Caki2 (cell line): ENCODE measurements at places on chromosomes 6 and 20.

- DNase-seq = peak; percentile 31
These were observed 48.9 kb downstream of the PHF20 start for GRCh38 chr20:35820715-35821114.

- DNase-seq = no peak
These were observed 56.3 kb downstream of the HLA-DPB1 start for GRCh38 chr6:33132081-33132524.

- DNase-seq = no peak
These were observed 90.0 kb upstream of the BHLHE23 start for GRCh38 chr20:63096681-63097335.

DNA sequence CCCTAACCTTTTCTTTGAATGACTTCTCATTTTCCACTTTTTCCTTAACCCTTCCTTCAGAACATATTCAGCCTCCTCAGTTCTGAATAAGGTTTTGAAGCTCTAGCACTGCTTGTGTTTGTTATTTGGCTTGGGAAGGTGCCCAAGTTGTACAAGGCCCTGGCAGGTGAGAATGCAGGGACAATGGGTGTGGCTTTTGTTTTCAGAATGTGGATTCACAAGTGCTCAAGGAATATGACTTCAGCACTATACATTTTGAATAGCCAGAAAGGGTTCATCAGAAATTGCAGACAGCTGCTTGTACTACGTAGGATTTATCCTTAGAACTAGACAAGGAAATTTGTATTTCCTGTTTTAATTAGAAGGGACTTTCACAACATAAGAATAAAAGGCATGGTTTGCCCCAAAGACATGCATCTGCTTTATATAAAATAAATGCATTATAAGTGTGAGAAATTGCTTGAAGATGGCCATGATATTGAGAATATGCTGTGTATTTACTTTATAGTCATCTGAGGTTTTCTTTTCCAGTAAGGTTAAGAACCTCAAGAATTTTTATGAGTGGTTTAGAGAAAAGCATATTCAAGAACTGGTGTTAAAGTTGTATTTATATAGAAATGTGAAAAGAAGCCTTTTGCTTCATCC lies 29.3 kb upstream of the PRDM1 start:
- DNase-seq = no peak

DNA sequence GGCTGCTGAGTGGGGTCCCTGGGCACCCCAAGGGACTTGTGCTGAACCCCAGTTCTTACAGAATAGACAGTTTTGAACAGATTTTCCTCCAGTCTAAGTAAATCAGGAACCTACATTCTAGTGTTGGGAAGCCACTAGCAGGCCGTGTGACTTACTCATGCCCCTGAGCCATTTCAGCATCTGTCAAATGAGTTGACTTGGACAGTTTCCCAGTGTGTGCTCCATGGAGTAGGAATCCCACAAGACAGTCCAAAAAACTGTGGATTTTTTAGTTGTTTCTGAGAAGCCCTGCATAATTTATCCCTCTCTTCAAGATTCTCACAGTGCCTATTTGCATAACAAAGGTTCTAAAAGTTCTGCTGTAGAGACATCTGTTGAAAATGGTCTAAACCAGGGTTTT lies 2.1 kb downstream of the GABRR2 start:
- no peak for DNase-seq

DNA sequence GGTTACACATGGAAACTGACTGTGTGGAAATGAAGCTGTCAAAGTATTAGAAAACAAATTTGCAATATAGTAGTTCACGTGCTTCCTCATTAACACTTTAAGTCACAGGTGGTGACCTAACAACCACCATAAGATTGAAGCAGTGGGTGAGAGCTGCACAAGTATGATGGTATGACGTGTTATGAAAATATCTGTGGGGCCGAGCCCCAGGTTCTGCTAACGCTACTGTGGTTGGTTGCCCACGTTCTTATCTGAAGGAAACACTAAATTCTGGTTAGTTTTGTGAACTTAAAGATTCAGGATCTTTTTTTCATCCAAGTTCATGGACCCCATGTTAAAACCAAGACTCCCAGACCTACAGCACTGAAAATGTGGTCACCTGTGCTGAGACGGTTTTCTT lies 243.0 kb upstream of the RIN2 start:
- DNase-seq = no peak

DNA sequence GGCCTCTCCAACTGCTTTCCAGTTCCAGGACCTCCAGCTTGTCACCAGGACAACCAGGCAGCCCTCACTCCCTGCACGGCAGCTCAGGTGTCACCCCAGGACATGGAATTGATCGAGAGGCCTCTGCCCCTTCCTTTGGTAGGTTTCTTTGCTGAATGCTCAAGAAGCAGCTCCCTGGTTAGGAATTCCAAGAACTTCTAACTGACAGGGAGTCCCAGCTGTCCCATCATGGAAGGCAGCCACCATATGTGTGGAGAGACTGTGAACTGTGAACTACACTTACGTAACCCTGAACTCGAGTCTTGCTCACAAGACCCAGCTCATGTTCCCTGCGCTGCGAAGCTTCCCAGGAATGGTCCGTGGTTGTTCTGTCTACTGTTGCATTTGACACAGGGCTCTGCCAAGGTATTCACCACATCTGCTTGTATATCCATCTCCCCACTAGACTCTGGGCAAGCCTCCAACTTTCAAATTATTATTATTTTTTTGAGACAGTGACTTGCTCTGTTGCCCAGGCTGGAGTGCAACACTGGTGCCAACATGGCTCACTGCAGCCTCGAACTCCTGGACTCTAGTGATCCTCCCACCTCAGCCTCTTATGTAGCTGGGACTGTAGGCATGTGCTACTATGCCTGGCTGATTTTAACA lies 35.7 kb downstream of the MGME1 start:
- DNase-seq = no peak

DNA sequence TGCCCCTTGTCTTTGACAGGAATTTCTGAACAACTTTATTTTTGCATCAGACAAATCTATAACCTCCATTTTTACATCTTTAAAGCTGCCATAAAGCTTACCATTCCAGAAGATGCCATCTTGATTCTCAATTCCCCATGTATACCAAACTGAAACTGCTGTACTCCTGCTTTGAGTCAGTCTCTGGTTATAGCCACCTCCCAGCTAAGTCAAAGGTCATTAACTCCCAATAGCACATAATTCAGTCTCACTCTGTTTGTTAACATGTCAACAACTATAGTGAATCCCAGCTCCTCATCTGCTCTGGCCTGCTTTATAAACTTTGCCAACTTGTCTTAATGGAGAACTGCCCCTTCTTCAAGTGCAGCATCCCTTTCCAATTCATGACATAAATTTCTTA lies 343.6 kb downstream of the FRK start:
- DNase-seq = no peak

DNA sequence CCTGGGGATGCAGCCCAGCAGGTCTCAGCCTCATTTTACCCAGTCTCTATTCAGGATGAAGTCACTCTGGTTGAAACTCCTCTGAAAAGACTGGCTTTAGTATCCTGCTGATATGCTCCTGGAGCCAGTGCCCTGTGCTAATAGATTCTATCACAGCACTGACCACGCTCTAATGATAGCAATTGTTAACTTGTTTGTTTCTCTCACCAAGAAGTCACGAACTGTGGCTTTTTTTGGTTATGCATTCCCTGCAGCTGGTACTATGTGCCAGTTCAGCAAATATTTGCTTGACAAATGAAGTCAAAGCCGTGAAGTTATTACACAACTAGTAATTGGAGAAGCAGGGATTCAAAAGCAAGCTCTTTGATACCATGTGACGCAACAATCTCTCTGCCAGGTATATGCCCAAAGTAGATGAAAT lies 754.6 kb downstream of the KIF16B start:
- DNase-seq = no peak

DNA sequence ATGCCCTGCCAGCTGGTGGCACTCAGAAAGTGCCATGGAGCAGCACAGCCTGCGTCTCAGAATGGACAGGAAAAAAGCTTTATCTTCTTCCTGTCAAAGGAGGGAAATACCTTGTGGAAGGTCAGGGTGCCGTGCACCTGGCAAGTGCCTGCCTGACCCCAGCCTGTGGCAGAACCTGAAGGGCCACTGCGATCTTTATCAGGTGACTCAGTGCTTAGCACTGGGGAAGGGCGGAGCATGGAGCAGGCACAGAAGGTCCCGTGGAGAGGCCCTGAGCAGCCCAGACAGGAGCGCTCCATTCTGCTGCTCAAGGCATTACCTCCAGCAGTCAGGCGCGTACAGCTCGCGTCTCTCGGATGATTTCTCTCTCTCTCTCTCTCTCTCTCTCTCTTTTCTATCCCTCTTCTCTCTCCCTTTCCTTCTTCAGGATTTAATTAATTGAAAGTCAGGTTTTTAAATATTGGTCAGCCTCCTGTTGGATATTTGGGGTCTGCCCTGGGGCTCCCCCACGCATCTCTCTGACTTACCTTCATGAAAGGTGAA lies 31.7 kb downstream of the FOXC1 start:
- peak; percentile 63 for DNase-seq

DNA sequence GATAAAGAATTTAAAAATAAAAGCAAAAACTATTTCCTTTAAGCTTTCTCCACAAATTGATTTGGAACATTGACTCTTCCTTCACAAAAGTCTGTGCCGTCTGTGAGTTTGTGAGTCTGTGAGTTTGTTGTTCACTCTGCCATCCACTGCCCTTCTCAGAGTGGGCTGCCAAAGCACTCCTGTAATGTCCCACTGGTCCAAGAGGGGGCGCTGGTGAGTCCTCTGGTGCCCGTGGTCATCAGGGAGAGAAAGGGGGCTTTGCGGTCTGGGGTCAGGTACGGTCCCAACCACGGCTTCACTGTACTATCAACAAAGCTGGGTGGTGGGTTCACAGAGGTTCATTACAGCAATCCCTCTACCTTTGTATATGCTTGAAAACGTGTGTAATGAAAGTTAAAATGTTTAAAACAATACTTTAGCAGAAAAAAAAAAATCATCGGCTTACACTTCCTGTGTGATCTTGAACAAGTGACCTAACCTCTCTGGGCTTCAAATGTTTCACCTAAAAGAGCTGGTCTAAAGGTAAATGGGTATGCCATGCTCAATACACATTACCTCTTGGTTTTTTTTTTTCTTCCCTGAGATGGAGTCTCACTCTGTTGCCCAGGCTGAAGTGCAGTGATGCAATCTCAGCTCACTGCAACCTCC lies 5.6 kb upstream of the ANKRD60 start:
- peak; percentile 26 for DNase-seq

DNA sequence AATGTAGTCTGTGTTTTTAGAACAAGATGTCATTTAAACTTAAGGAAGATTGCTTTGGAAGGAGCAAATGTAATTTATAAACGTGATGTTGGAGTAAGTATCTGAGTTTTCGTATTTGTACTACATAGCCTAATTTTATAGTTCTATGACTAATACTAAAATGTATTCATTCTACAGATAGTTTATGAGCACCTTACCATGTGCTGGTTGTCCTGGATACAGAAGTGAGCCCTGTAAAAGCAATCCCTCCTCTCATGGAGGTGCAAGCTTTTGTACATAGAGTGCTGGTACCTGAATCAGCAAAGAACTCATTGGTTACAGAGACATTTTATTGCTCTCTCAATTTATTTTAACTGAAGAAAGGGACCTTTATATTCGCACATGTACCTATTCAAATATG lies 27.1 kb downstream of the TBPL1 start:
- DNase-seq = no peak

DNA sequence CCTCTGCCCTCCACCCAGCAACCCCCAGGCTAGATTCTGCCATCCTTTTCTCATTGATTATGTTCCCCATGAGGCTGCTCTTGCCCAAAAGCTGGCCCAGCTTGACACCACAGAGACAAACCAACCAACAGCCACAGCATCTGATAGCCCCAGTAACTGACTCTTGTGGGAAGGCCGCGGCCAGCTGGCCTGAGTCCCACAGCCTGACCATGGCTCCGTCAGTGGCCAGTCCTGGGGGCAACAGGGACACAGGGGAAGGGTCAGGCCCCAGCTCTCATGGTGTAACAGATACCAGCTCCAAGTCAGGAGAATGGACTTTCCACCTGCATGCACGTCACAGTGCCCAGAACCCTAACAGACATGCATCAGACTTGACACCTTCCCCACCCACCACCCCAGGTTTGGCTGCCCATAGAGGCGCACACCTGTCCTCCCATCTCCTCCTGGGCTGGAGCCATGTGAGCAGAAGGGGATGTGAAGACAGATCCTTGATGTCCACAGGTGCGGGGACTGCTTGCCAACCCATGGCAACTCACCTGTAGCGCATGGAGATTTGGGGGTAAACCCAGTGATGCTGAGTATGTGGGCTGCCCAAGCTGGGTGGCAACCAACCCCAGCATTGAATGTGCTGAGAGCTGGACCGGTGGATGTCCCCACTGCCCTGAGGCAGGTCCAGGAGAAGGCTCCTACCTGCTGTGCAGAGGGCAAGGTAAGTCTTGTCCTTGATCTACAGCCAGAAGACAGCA lies 18.8 kb downstream of the RIPOR3 start:
- no peak for DNase-seq

DNA sequence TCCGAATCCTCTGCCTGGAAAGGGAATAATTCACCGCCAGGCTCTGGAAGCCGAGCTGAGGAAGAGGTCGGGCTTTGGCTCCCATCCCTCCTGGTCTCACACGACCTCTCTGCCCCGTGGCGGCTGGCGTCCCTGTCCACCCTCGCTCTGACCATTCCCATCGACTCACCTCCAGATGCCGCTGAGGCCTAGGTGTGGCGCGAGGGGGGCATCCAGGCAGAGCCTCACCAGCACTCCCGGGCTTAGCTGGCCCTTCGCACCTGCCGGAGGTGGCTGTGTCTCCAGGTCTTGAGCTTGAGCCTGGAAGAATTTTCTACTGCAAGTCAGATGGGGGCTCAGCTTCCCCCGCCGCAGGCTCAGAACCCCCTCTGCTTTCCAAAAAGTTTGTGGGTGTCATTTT lies 28.5 kb upstream of the SMOC2 start:
- no peak for DNase-seq

DNA sequence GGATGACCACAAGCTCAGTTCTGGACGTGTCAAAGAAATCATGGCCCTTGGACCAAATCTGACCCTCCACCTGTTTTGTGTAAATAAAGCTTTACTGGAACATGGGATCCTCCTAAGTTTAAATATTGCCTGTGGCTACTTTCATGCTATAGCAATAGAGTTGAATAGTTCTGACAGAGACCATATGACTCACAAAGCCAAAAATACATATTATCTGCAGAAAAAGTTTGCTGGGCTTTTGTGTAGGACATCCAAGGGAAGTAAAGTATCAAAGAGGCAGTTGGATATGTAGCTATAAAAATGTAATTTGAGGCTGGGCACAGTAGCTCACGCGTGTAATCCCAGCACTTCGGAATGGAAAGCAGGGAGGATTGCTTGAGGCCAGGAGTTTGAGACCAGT lies 78.9 kb downstream of the TOX2 start:
- DNase-seq = no peak

DNA sequence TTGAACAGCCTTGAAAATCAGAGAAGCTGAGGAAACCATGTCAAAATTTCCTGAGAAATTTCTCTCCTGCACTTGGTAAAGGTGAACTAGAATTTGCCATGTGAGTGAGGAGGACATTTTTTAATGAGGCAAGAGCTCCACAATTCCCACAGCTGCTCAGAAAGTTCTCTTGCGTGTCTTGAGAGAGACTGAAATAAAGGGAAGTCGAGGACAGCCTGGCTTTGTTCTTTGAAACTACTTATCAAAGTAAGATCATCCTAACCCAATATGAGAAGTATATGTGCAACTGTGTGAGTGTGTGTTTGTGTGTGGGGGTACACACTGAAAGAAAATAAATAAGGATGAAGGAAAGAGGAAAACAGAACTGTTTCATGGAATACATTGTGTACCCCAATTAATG lies 163.4 kb downstream of the SLC24A3 start:
- no peak for DNase-seq
